ENCODE measurements at places on chromosomes 12 and 14.

- no peak for DNase-seq
Observed at GRCh38 chr12:69679119-69679518, 20.0 kb downstream of the BEST3 start.

- no peak for DNase-seq
Observed at GRCh38 chr12:29518407-29518806, 20.9 kb upstream of the OVCH1 start.

- DNase-seq, result no peak
Observed at GRCh38 chr12:13383379-13383778, 186.9 kb downstream of the EMP1 start.

GRCh38 chr14:20675669-20676068, 8.7 kb upstream of the RNASE4 start:
- no peak for DNase-seq

DNA sequence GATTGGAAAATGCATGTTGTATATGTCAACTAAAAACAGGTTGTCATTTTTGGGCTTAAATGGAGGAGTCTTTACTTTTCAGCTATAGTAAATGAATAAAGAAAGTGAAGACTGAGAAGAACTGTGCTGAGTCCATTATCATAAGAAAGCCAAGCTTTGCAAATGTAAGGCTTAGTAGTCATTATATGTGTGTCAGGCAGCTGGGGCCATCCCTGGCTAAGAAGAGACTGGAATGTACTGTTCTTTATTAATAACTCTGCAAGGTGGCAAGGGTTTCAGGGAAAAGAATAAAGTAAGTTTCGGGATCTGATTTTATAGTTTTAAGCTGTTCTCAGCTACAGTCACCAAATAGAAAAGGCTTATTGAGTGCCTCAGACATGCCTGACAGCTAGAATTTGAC, 48.7 kb downstream of the SRGAP1 start:
- DNase-seq, result no peak

DNA sequence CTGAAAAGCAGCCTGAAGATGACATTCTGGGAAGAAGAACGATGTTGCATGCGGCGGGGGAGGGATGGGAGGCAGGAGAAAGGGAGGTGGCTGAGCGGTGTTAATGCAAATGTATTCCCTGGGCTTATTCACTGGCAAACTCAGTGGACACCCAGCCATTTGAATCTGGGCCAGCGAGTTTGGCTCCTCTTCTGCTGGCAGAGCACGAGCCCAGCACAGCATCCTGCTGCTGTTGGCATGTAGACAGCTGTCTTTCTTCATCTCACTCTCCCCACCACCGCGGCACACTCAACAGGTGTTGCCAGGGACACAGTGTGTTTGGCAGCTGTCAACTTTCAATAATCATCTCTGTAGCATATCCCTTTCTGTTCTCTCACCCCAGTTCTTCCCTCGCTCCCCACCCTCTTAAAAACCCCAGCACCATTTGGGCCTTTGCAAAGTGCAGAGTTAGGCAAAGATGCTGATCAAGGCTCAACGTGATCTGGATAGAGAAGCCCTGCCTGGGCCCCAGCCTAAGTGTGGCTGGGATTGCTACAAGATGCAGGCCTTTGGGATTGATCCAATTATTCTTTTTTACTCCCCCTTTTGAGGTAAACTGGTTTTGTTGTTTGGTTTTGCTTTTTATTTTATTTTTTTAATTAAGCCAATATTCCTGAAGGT, 131.9 kb downstream of the EXOC5 start:
- DNase-seq, result no peak

- no peak for DNase-seq
Observed at GRCh38 chr14:95504135-95505029, 12.1 kb downstream of the SYNE3 start.

DNA sequence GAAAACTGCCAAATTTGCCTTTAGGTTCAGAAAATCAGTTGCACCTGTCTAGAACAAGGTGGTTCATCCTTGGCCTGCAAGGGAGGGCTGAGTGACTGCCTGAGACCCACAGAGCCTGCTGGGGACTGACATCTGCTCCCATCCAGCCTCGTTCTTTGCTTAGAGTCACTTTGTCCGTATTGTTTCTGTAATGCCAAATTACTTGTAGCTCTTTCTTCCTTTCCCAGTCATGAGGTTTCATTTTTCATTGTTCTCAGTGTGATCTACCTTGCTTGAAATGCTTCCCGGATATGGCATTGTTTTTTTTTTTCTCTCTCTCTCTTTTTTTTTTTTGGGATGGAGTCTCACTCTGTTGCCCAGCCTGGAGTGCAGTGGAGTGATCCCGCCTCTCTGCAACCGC, 21.3 kb downstream of the TSPAN9 start:
- DNase-seq, result no peak

DNA sequence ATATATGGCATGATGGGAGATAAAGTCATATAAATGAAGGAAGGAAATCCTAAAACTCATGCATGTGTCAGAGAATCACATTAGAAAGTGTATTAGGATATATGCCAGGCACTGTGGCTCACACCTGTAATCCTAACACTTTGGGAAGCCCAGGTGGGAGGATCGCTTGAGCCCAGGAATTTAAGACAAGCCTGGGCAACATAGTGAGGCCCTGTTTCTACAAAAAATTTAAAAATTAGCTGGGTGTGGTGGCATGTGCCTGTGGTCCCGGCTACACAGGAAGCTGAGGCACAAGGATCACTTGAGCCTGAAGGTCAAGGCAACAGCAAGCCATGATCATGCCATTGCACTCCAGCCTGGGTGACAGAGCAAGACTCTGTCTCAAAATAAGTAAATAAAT, 130.3 kb upstream of the ARID2 start:
- DNase-seq, result no peak

DNA sequence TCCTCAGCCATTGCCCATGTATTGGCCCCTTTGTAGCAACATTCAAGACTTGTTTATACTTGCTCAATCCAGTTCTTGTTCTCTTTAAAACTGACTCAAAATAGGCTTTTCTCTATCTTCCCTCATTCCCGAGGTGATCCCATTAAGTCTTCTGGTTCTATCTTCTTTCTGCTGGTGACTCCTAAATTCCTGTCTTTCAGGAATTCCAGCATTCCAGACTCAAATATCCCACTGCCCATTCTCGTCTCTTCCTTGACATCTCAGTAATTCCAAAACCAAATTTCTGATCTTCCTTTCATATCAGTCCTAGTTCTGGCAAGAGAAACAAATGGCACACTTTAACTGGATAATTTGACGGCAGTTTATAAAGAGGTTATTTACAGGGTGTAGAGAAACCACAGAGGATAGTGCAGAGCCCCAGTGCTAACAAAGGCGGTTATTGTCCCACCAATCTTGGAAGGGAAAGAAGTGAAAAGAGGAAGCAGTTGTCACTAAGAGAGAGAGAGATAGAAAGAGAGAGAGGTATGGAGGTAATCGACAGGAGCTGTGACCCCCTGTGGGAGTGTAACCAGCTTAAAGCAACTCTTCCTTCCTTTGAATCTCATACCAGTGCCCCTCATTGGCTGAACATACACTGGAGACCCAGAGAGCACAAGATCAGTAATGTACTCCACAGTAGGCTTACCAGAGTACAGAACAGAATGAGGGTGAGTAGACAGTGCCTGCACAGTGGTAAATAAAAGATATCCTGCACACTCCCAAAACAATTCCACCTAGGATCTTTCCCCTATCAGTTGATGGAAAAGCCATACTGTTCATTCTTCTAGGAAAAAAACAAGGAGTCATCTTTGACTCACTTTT, 177.6 kb upstream of the LMNTD1 start:
- no peak for DNase-seq

GRCh38 chr12:97745406-97746101, 282.9 kb downstream of the RMST start:
- DNase-seq, result no peak

- DNase-seq, result no peak
Observed at GRCh38 chr12:26936559-26937442, 980 bp downstream of the INTS13 start.

- DNase-seq, result no peak
Observed at GRCh38 chr12:90951432-90952105, 3.4 kb downstream of the CCER1 start.

- DNase-seq, result no peak
Observed at GRCh38 chr12:8841778-8842177, 19.4 kb downstream of the A2ML1 start.

DNA sequence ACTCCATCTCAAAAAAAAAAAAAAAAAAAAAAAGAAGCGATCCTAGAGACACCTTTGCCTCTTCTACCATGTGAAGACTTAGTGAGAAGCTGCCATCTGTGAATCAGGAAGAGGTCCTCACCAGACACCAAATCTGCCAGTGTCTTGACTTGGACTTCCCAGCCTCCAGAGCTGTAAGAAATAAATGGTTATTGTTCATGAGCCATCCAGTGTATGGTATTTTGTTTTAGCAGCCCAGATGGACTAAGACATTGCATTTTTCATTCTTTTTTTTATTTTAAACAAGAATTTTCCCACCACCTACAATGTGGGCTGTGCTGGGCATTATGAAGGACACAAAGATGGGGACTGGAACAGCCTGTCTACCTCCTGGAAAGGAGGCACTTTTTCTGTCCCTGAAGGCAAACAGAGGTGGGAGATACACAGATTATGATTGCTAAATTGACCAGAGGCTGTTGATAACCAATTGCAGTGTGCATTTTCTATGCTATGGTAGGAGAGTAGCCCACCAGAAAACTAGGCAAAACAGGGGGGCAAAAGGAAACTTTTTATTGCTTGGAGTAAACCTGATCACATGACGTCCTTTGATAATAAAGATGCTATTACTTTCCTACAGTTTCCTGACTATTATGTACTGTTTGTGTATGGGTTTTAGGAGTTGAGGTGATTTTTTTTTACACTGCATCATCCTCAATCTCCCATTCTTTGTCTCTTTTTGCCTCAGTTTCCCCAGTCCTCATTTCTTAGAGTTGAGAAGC, 2.8 kb upstream of the C12orf43 start:
- DNase-seq, result no peak

- DNase-seq, result peak; percentile 70
Observed at GRCh38 chr12:116861320-116861719, 19.9 kb downstream of the HRK start.

GRCh38 chr12:101174541-101174940, 35.5 kb downstream of the SLC5A8 start:
- no peak for DNase-seq

DNA sequence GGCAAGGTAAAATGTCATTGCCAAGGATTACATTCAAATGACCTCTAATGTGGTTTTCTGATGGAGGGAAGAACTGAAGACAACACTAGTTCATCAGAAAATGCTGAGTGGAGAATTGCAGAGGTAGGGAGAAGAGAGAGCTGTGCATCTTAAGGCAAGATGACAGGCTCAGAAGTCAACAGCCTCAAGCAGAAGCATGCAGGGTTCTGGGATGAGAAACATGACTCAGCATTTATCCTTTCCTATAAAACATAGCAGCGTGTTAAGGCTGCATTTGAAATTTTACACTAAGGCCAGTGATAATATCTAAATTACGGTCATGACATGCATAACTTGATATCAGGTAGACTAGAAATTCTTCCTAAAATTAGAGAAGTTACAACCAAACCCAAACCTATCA, 53.7 kb upstream of the DYRK2 start:
- no peak for DNase-seq

DNA sequence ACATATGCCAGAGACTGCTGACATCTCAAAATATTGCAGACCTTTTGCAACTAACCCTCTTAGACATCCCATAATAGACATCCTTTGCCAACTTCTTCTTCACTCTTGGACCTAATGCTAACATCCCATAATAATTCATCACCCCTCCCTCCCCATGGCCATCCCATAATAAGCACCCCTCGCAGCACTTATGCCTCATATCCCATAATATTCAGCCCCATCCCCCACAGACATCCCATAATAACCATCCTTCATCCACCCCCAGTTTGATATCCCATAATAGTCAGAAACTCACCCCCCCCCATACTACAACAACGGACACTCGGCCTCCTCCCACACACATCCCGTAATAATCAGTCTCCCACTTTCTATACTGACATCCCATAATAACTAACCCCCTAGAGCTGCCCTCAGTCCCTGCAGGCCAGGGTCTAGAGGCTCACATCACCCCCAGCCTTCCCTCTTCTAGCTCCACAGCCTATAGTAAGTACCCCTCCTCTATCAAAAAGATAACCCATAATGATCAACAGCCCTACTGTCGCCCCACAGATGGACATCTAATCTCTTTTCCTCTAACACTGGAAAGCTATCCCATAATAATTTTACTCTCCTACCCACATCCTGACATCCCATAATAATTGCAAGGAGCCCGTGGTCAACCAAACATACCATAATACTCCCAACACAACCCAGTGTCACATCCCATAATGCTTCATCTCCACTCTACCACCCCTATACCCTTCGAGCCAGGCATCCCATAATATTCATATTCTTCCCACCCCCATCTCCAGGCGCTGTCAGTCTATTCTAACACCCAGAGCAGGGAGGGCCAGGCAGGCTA, 792 bp upstream of the CHD4 start:
- DNase-seq, result no peak

DNA sequence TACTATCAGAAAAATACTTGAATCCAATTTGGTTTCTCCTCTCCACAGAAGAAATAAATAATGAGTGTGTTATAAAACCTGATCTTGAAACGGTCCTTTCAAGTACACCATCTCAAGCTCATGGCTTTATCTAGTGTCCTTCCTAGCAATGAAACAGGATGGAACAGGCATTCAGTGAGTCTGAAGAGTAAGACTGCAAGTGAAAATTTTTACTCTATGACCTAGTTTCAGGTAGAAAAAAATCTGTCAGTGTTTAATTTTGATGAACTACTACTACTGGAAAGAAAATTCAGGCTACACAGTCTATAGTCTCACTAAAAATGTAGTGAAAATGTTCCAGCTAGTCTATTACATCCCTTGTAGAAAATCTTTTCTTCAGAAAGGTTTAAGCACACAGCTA, 7.7 kb downstream of the CBX5 start:
- no peak for DNase-seq

All from sciatic nerve (tissue), 2 donors.